ENCODE measurements at places on chromosomes 4 and X.

DNA sequence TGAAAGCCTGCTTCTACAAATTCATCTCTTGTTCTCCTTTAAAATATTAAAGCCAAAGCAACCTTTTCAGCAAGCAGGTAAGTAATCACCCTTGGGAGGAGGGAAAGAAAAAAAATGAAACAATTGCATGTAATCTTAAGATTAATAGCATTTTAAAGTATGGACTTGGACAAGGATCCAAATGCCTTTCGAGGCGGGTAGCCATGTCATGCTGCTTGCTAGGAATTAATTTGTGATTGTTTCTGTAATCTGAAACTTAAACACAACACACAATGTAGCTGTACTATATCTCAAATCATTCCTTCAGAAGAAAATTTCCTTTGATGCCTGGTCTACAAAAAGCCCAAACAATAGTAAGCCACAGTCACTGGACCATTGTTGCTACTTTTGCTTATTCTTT lies 112.4 kb upstream of the CBR4 start:
- DNase-seq = no peak

DNA sequence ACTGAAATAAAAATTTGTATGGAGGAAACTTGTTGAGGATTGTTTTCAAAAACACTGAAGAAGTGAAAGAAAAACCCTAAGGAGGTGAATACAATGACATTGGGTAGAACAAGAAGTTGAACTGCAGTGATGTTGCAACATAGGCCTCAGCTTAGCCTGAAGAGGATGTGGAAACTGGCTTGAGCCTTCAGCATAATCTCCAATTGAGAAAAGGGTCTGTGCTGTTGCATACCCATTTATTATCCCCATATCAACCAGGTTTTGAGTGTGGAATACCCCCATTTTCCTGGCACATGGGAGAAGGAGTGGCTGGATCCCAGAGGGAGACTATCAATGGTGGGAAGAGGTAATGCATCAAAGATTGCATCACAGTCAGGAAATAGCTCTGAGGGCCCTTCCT lies 695.0 kb upstream of the HS3ST1 start:
- DNase-seq = no peak

- DNase-seq = no peak
Measured at GRCh38 chr4:8293131-8293975, 23.8 kb downstream of the HTRA3 start.

GRCh38 chr4:24753519-24753918 lies 41.9 kb upstream of the SOD3 start:
- DNase-seq = no peak

GRCh38 chr4:23945451-23946017 lies 55.7 kb upstream of the PPARGC1A start:
- DNase-seq = no peak

DNA sequence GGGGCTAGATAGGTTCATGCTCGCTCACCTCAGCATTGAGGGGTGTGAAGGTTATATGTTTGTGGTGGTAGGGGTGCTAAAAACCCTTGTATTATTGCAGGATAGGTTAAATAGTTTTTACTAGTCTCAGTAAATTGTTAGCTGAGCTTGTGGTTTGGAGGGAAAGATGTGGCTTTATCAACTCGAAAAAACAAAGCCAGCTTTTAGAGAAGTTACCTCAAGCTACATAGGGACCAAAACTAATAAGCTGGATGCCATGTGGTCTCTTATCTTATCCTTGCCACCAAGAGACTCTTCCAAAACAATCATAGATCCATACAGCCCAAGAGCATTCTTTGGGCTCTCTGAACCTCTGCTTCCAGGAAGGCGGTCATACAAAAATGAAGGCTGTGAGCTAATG lies 29.2 kb downstream of the MSN start:
- no peak for DNase-seq

Data from NCI-H1092 treated with DMSO at 0.1 percent for 48 hours (cell line).